Adipocyte (in vitro differentiated cells): ENCODE measurements at places on chromosomes 5 and 9.
A peak's percentile ranks its signal among the peaks of the same experiment; 100 is the strongest.

DNA sequence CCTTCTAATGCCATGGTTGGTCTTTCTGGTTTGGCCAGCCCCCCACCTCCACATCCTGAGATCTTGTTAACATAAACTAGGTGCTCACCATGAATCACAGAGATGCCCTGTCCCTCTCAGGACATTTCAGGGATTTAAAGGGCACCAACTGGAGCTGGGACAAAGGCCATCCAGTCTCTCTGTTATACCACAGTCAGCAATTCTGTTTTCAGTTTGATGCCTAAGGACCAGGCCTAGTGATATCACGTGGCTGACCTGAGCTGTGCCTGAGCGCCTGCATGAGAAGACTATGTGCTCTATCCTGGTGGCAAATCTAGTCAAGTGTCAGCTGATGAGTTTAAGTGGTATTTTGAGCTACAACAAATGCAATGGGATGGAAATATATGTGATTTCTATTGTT is 26.1 kb downstream of the SPIN1 start:
- DNase-seq, result no peak

GRCh38 chr5:175713930-175714329 is 56.1 kb downstream of the HRH2 start:
- no peak for DNase-seq

DNA sequence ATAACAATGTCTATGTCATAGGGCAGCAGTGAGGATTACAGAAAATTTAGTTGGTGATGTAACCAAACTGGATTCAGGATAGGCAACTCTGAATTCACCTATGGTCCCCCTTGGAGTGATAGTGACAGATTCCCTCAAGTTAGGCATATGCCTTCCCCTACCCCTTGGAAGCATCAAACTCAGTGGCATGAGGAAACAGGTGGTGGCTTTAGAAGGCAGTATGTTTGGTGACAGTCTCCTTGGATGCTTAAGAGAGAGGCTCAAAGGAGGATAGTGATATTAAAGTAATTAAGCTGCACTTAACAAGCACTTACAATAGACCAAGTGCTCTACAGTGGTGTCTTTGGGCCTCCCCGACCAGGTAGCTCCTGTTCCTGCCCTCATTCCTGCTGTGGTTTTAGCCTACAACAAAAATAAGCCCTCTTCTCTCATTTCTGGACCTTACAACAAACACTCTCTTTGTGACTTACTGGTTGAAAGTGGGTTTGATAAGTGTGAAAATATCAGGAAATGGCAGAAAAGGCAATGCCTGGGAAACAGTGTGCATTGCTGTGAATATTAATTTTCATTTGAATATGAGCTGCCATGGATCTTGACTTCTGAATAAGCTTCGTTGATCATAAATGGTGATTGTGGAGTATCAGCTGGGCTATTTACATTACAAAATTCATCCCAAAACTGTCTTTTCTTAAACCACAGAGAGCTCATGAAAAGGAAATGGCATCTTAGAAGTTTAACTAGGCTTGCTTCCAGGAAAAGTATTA is 29.2 kb downstream of the NR4A3 start:
- no peak for DNase-seq

GRCh38 chr9:37408933-37409710 is 13.4 kb upstream of the GRHPR start:
- DNase-seq, result no peak

GRCh38 chr9:108209132-108209685 is 646.6 kb downstream of the ACTL7B start:
- DNase-seq, result no peak

- peak; percentile 20 for DNase-seq
These were observed 119.0 kb downstream of the TRIM32 start for GRCh38 chr9:116806075-116806474.

GRCh38 chr5:55557123-55557522 is 22.4 kb upstream of the PLPP1 start:
- DNase-seq, result no peak

GRCh38 chr5:61626639-61627282 is 294.7 kb downstream of the ZSWIM6 start:
- DNase-seq, result no peak

GRCh38 chr9:34502891-34503290 is 19.9 kb downstream of the ENHO start:
- no peak for DNase-seq

GRCh38 chr9:134178394-134178767 is 14.0 kb upstream of the RNU6ATAC start:
- no peak for DNase-seq

DNA sequence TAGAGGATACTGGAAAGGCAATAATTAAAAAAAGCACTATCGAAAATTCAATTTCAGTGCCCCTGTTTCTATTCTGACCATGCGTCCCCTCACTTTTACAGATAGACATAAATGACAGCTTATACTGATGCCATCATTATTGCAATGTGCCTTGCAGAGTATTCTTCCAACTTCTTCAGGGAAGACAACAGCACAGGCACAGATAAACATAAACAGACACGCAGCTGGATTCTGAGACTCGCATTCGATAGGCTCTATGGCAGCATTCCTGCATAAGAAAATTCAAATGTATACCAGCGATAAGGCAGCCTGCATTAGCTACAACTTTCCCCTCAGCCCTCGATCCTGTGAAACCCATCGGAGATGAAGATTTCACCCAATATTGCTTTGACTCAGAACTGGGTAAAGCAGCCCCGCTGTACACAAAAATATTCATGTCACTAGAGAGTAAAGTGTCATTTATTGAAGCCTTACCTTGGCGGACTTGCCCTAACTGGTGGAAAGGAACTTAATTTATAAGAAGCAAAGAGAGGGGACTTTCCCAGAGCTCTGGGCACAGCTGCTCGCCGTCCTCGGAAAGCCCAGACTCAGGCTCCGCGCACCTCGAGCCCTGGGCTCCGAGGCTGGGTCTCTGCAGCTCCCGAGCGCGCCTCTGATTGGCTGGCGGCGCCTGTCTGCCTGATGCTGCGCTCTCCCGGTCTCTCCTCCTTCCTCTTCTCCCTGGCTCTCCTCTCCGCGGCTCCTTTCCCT is at the start of gene CDH18:
Gene CDH18 (minus strand): TSS at position 589 of the 750 bp plus-strand sequence. CDS start 149,214 bp downstream, outside the sequence.
- peak; percentile 92 for DNase-seq
